ENCODE measurements at places on chromosomes 7 and 10.
A peak's percentile ranks its signal among the peaks of the same experiment; 100 is the strongest.

DNA sequence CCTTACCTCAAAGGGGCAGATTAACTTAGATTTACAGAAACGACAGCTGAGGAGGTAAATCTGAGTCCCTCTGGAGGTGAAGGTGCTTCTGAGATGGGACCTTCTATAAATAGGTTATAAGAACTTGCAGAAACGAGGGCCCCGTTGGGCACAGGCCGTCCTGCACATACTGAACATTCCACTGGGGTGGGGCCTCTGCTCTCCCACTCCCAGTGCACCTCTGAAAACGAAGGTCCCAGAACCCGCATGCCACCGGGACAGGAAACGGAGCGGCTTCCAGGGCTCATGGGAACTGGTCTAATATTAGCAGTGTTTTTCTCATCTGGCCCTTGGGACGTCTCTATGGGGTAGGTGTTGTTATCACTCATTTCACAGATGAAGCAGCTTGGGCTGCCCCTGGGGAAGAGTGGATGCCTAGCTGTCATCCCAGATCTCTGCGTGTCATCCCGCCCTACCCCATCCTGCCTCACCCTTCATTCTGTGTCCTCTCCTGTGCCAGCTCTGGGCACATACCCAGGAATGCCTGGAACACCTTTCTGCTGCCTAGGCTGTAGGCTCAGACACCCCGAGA is 19.6 kb downstream of the C10orf62 start:
- no peak for DNase-seq

DNA sequence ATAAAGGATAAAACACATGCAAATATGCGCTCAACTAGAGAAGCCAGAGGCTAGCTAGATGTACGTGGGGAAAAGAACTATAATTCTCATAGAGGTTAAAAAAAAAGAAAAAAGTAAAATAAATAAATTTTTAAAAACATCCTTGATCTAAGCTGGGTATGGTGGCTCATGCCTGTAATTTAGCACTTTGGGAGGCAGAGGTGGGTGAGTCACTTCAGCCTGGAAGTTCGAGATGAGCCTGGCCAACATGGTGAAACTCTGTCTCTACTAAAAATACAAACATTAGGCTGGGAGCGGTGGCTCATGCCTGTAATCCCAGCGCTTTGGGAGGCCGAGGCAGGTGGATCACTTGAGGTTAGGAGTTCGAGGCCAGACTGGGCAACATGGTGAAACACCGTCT is 18.6 kb upstream of the HSPA12A start:
- no peak for DNase-seq

- no peak for DNase-seq
Observed at GRCh38 chr7:28318101-28318762, 94.1 kb upstream of the CREB5 start.

DNA sequence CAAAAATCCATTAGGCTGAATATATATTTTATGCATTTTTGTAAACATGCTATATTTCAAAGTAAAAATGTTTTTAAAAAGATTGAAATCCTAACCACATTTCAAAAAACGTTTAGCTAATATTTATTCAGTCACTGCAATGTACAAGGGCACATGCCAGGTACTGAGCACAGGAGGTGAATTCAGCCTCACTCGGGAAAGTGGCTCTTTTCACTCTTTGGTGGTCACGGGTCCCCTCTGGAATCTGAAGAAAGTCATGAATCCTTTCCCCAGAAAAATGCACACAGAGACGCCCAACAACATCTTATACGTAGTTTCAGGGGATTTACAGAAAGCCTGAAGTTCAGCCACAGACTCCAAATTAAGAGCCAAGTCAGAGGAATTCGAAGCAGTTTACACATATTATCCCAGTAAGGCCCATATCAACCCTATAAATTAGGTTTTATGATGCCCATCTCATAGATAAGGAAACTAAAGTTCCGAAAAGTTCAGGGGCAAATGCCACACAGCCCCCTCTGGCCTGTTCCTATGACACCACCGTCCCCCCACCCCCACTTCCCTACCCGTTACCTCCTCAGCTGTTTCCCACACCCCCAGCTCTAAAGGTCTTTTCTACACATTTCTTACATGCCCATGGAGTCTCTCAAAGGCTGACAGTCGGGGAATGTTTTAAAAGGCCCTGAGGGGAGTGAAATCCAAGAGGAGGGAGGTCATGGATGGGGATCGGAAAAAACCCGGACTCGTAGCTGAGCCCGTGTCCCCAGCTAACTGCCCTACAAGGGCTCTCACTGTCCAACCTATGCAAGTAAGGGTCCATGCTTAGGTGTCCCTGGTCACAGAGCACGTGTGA is 9.6 kb upstream of the SVOPL start:
- no peak for DNase-seq

DNA sequence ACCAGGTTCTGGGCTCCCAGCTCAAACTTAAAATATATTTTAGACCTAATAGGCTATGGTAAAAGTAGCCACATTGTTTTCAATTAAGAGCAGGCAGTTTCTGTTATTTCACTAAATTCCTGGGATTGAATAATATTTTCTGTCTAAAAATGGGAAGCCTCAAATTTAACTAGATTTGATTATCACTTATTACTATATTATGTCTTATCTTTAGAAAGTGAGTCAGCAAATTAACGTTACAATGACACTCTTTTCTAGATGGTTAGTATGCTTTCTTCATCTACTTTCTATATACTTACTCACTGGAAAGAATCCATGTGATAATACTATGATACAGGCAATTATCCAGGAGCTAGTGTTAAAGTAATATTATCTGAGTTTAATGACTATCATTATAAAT is 27.5 kb downstream of the KIF5B start:
- DNase-seq, result no peak

DNA sequence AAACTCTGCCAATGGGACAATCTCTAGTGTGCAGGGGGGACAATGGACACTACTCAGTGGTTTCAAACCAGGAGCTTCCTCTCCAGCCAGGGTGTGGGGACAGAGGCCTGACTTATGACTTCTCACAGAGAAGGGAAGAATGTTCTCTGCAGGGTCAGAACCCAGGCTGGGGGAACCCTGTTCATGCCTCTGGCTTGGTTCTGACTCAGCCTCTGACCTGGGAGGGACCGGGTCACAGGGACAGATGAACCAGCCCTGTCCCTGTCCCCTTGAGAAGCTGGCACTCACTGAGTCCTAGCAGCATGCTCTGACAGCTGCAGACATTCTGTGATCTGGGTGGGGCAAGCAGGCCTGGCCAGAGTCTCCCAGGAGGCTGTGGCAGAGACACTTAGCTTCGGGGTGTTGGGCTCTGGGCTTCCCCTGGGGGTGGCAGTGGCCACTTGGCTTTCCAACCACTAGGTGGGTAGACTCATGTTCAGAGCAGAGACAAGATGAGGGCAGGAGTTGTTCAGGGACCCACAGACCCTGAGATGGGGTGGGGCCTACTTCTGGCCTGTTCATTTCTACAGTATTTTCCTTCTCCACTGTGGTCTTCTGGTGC is 13.6 kb downstream of the TSPAN15 start:
- no peak for DNase-seq

- DNase-seq, result no peak
Observed at GRCh38 chr10:131356442-131356841, 44.9 kb upstream of the TCERG1L start.

DNA sequence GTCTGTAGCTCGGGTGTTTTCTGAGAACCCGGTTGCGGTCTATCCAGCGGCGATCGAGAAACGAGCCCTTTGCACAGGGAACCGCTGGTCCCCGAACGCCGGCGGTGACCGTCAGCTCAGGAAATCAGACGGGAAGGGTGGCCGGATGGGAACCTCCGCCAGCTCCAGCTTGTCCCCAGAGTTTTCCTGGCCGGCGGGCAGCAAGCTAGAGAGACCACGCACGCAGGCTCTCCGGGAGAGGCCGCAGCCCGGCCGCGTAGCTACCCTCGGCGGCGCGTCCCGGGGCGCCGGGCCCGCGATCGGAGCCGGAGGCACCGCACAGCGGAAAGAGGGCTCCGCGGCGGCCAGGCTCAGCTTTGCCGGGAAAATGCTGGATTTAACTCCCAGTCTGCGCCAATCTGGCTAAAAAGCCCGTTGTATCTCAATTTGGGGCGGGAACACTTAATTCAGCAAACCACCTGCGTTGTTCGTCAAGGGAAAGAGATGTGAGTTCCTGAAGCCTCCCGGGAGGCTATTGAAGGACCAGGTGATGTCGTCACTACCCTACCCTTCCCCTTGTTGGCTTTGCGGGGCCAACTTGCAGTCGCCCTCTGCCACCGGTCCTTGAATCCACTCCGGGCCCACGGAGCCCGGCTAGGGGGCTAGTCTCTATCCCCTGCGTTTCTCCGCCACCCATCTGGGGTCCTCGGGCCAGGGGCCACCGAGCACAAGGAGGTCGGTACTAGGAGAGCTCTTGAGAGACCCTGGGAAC is 859 bp upstream of the CH25H start:
- no peak for DNase-seq

GRCh38 chr10:44857363-44858016 is 53.6 kb upstream of the TMEM72 start:
- DNase-seq, result peak; percentile 59

GRCh38 chr7:12066004-12066403 is 145.1 kb upstream of the TMEM106B start:
- DNase-seq, result no peak

- DNase-seq, result no peak
Observed at GRCh38 chr7:157684157-157684908, 347.5 kb downstream of the DNAJB6 start.

DNA sequence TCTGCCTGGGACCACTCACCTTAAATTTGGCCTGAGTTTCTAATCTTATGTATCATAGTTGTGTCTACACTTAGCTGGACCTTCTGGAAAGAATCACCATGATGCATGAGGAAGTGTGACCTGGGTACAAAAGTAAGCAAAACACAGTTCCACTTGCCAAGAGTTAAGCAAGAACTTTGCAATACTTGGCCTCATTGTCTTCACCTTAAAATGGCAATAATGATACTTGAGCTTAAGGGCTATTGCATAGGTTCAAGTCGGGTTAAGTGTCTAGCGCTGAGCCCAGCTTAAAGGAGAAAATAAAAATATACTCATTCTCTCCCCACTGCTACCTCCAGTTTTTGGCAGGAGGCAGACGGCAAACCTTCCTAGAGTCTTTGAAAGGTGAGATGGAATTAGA is 133.9 kb upstream of the BMPER start:
- no peak for DNase-seq

All from B cell (primary cell).